ENCODE measurements at places on chromosomes 7 and 10.

- no peak for DNase-seq
Observed at GRCh38 chr10:1465993-1466764, 271.1 kb downstream of the ADARB2 start.

DNA sequence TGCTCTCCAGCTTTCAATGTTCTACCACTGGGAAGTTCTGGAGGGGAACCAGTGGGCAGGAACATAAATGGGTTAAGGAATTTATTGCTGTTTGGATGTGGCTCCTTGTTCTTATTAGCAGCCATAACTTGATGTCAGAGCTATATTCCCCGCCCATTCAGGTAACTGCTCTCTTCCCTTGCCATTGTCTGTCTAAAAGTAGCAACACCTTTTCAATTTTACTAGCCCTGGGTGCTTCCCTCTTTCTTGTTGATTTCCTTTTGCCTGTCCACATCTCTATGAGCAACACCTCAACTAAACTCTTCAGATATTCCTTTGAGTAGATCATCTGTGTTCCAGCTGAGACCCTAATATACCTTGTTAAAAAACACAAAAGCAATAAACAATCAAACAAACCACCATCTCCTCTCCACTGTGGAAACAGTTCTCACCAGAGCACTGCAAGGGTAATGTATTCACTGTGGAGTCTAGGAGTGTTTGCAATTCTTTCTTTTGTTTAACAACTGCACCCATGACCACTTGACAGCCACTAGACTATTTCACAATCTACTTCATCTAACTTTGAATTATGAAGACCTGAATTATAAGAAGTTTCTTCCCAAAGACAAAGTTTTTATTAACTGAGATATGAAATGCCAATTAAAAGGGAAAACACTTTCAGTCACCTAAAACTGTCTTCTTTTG, 436.7 kb downstream of the IPMK start:
- no peak for DNase-seq

DNA sequence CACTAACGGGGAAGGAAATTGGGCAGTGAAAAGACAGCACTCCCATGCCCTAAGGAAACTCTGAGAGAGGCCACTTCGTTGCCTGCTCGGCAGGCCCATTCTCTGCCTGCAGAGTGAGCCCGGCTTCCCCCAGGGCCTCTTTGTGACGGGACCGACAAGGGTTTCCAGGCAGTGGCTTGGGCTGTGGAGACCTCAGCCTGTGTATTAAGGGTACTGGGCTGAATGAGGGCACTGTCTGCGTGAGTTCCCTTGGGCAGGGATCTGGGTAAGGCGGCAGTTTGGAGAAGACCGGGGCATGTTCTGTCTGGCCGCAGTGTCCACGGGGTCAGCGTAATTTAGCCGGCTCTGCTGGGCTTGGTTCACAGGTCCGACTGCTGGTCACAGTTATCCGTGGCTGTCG, 237.2 kb downstream of the MGMT start:
- no peak for DNase-seq

- no peak for DNase-seq
Observed at GRCh38 chr7:127968547-127968946, 62.7 kb downstream of the LRRC4 start.

- peak; percentile 24 for DNase-seq
Observed at GRCh38 chr7:99380032-99380822, 5.7 kb downstream of the ARPC1B start.

- no peak for DNase-seq
Observed at GRCh38 chr7:139854124-139854511, 25.1 kb downstream of the TBXAS1 start.

- no peak for DNase-seq
Observed at GRCh38 chr7:116717137-116717536, 45.1 kb downstream of the MET start.

DNA sequence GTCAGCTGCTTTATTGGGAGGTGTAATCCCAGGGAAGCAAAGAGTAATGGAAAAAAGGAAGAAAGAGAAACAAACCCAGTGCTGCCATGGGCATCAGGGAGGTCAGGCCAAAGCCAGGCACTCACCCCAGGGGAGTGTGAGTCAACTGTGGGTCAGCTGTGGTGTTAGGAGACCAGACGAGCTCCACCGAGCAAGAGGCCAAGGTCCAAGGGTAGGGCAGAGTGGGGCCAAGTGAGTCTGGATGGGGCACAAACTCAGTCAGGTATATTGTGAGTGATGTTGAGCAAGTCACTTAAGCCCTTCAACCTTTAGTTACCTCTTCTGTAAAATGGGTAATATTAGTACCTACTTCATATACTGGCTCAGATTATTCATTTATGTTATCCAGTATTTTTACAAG, 30.4 kb upstream of the CDK13 start:
- no peak for DNase-seq

DNA sequence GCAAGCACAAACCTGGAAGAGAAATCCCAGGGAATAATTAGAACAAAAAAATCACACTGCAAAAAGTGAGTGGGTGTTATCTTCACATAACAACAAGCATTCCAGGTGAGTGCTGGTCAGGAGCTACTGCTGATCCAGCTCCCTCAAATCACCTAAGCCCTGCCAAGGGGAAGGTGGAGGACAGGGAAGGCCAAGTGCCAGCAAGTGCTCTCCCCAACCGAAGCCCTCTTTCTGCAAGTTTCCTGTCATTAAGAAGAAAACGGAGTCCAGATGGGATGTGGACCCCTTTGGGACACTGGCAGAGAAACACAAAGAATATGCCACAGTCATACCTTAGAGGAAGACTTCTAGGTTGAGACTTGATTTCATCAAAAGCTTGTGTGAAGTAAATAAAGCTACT, 933.0 kb upstream of the ZNF722 start:
- no peak for DNase-seq

- DNase-seq: no peak
Observed at GRCh38 chr7:151717918-151718317, 159.0 kb downstream of the PRKAG2 start.

- DNase-seq: no peak
Observed at GRCh38 chr10:73225518-73225917, 21.5 kb downstream of the DNAJC9 start.

DNA sequence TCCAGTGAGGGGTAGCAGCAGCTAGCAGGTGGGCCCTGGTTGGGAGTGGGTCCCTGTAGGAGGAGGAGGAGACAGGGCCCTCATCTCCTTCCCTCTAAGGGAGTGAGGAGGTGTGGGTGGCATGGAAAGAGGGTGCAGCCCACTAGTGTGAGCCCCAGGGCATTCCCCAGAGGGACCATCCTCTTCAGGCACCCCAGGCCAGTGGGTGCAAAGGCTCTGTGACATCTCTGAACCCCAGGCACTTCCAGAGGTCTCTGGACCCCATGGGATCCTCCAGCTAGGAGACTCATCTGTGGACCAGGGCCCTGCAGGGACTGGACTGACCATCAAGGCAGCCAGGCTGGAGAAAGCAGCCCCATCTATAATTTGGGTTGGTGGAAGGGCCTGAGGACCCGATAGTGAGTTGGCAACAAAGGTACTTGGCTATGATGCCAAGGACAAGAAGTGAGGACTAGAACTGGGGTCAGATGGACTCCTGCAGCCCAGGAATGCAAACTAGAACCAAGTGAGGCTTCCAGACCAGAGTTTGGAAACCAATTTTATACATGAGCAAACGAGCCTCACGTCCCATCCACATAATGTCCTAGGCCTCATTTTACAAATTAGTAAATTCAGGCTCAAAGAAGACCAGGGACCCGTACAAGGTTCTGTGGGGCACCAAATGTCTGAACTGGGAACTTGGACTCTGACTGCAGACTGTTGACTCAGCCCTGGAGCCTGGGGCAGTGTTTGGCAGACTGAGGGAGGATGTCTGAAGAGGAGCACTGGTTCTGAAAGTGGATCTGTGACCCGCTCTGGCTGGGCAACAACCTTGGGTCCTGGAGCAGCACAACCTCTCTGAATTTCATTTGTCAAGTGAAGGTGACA, 1.4 kb upstream of the VSTM4 start:
- DNase-seq: no peak

- no peak for DNase-seq
Observed at GRCh38 chr7:118327174-118327573, 102.7 kb downstream of the ANKRD7 start.

DNA sequence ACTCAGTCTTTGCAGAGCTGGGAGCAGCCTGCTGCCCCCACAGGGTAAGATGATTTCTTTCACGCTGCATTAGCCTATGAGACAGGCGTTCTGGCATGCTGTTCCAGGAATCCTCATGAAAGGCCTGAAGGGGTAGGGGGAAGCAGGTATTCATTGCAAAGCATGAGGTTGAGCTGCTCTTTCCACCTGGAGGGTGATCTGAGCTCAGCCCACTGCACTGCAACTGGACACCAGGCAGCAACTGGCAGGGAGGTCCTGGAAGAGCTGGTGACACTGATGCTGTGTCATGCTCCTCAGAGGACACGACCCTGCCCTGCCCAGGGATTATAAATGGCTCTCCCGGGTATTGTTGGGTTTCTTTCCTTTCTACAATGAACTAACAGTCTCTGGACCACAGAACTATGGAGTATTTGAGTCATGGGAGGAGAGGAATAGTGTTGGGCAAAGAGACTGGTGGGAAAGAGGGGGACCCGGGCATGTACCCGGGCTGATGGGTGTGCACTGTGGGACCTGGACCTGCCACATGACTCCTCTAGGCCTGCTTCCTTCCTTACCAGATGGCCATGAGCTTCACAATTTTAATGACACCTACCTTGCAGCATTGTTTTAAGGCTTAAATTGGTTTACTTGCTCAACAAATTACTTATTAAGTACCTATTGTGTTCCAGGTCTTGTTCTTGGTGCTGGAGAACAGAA, 24.3 kb downstream of the SLC25A28 start:
- DNase-seq: no peak

- no peak for DNase-seq
Observed at GRCh38 chr7:107344286-107344685, 125.6 kb upstream of the GPR22 start.

- DNase-seq: no peak
Observed at GRCh38 chr10:123154711-123155505, 706 bp downstream of the BUB3 start.

- DNase-seq: no peak
Observed at GRCh38 chr7:24713850-24714675, 43.2 kb downstream of the GSDME start.

- DNase-seq: peak; percentile 75
Observed at GRCh38 chr10:91298224-91298871, 77.9 kb downstream of the PCGF5 start.

GRCh38 chr10:2920168-2920567, 147.2 kb upstream of the PFKP start:
- DNase-seq: no peak

GRCh38 chr7:47271749-47272148, 310.2 kb downstream of the TNS3 start:
- no peak for DNase-seq

- DNase-seq: no peak
Observed at GRCh38 chr10:50648089-50648934, 24.6 kb upstream of the SGMS1 start.

GRCh38 chr10:21299330-21299729, 226.2 kb downstream of the SKIDA1 start:
- DNase-seq: no peak

DNA sequence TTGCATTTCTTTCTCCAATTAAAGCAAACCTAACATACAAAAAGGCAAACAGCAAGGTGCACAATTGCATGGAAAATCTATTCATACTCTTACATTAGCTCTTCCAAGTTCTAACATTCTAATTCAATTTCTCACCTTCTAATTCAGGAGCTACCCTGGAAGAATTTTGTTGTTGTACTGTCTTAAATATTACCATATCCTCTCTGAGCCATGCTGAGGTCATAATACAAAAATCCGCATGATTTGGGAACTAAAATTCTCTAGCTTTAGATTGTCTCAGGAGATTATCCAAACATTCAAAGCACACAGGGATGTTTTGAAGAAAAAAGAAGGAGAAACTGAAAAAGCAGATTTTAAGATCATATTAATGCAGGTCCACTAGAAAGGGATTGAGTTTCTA, 229.9 kb downstream of the KIAA1217 start:
- DNase-seq: no peak

DNA sequence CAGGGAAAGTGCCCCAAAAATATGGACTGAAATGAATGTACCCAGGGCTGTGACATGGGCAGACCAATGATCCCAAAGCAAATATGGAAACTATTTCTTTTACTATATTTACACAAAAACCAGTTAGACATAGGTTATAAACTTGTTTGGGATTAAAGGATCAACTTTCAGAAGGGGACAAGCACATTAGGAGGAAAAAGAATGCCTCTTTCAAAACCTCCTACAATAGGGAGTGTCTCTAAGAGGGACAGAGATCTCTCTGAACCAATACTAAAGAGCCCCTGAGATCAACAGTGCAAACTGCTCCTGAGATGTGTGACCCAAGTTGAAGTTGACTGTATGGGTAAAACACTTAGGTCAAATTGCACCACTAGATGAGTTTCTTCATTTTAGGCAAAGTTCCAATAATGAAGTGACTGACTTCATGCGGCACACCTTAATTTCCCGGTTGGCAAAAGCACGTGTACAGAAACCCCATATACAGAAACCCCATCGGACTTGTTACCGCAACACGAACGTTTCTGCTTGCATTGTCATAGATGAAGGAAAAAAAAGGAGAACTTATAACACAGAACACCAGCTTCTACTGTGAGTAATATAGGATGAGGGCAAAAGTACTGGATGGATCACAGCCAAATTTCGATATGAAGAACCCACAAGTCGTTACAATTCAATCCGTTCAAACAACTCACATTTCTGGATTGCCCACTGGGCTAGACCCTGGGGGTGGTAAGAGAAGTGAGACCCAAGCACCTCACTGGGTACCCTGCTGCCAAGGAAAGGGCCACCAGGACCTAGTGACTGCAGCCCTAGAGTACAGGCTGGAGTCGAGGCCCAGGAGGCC, 4.3 kb downstream of the SVIL start:
- DNase-seq: no peak

GRCh38 chr7:25669961-25670841, 441.9 kb upstream of the NPVF start:
- DNase-seq: no peak

DNA sequence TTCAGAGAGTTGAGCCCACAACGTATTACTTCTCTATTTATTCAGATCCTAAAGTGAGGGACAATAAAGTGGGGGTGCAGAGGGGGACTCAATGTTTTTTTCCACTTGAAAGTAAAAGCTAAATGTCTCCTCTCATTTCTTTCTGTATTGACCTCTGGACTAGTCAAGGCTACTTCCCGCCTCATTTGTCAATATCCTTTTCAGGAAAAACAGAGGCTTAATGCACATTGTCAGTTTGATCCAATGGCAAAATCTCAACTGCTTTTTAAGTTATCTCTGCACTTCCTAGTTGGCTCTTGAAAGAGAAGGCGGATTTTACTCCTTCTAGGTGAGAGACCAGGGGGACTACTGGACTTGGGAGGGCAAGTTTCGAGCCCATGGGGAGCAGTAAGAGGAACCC, 56.4 kb downstream of the HIPK2 start:
- no peak for DNase-seq

- DNase-seq: no peak
Observed at GRCh38 chr7:19972876-19973275, 199.5 kb upstream of the TMEM196 start.

- DNase-seq: no peak
Observed at GRCh38 chr10:109939315-109939961, 16.1 kb upstream of the XPNPEP1 start.

Data from stimulated activated CD4-positive, alpha-beta T cell treated with anti-CD3 and anti-CD28 coated beads, Interleukin-15, amount 100 ng/mL, for 48 hours (primary cell).